NCI-H510A treated with DMSO at 0.1 percent for 48 hours (cell line): ENCODE measurements at places on chromosomes 2 and 18.

DNA sequence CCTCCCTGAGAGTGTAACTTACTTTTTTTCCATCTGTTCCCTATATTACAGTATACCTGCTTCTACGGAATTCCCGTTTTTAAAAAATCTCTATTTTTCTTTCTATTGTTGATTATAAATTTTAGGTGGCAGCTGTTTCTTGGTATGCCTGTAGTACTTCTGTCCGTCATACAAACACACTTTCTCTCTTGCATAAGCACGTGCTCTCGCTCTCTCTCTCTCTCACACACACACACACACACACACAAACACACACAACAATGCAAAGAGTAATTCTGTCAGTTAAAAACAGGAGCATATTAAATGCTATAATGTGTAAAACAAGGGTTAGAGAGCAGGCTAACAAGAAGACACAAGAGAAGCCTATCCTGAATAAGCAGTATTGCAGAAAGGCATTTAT, 140.5 kb downstream of the THADA start:
- no peak for DNase-seq

- DNase-seq, result no peak
Observed at GRCh38 chr2:155917380-155917779, 415.1 kb downstream of the NR4A2 start.

- DNase-seq, result no peak
Observed at GRCh38 chr2:24586955-24587354, 95.9 kb downstream of the NCOA1 start.

- DNase-seq, result no peak
Observed at GRCh38 chr2:98470851-98471255, 26.2 kb downstream of the INPP4A start.

DNA sequence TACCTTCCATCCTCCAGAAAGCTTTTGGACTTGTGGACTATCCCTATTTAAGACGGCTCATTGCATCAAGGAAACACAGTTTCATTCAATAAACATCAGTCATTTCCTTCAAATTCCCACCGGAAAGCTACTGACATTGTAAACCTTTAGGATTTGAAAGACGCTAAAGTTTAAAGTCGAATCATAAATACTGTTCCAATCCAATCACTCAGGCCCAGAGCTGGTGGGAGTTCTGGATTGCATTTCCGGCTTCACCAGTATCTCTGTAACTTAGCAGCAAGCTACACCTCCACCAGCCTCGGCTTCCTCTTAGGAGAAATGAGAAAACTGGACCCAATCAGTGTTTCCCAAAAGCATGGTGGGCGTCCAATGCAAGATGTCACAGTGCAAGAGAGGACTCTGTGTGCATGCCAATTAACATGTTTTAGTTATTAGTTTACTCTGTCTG, 1.6 kb downstream of the WDFY1 start:
- no peak for DNase-seq

DNA sequence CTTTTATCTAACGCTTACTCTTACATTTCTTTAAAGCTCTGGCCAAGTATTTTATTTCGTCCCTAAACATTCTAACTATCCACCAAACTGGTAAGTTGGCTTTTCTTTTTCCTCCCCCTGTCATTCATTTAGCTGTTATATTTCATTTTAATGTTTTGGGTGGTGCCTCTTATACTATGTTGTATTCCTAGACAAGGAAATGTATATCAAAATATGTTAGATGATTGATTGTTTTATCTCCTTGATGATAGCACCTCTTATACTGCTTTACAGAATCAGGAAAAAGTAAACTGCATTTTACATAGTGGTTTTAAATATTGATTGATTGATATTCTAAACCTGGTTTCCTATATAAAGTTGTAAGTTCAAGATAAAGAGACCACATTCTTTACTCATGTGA, 23.9 kb downstream of the C18orf54 start:
- no peak for DNase-seq

GRCh38 chr2:15331787-15332186, 229.3 kb downstream of the NBAS start:
- no peak for DNase-seq

DNA sequence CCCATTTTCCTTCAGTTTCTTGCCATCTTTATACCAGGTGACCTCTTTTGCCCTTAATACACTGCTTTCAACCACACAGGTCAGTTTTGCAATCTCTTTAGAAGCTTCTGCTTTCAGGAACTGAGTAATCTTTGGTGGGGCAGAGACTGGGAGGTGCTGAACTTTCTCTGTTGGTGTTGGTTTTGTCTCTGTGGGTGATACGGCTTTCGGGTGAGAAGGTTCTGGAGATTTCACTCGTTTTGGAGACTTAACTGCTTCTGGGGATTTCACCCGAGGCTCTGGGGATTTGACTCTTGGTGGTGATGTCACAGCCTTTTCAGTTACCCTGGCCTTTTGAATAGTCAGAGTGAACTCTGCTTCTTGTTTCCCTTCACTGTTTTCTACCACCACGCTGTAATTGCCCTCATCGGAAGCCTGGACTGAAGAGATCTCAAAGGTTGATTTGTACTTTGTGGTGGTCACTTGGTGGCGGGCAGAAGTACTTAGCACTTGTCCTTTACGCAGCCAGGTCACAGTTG, 50.4 kb downstream of the PLEKHA3 start:
- no peak for DNase-seq

GRCh38 chr2:128401680-128402079, 83.0 kb upstream of the HS6ST1 start:
- no peak for DNase-seq

- no peak for DNase-seq
Observed at GRCh38 chr2:42754776-42755140, 9.2 kb downstream of the OXER1 start.

DNA sequence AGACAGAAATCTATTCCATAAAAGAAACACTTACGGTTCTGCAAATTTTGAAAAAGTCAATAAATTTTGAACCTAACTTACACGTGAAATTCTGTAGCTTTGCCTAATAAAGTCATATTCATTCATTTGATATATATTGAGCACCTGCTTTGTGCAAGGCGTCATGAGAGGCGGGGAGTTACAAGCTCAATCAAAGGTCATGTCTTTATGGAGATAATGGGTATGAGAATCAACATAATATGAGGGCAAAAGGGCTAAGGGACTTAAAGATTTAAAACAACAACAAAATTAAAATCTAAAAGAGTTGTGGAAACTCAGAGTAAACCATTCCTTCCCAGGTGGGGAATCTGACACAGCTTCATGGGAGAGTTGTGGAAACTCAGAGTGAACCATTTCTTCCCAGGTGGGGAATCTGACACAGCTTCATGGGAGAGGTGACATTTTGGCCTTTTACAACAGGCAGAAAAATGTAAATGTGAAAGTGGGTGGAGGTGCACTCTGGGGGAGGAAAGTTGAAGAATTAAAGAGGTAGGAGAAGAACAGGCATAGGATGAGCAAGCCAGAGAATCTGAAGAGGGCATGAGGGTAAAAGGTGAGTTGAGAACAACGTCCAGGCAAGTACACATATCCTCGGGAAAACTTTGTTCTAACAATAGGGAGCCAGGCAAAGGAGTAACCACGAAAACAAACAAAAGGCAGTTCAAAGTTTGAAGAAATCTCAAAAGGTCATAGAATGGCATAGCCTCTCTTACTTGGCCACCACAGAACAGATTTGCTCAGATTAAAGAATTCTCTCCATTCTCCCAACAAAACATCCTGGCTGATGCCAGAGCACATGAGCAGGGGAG, 49.5 kb upstream of the CD226 start:
- no peak for DNase-seq

DNA sequence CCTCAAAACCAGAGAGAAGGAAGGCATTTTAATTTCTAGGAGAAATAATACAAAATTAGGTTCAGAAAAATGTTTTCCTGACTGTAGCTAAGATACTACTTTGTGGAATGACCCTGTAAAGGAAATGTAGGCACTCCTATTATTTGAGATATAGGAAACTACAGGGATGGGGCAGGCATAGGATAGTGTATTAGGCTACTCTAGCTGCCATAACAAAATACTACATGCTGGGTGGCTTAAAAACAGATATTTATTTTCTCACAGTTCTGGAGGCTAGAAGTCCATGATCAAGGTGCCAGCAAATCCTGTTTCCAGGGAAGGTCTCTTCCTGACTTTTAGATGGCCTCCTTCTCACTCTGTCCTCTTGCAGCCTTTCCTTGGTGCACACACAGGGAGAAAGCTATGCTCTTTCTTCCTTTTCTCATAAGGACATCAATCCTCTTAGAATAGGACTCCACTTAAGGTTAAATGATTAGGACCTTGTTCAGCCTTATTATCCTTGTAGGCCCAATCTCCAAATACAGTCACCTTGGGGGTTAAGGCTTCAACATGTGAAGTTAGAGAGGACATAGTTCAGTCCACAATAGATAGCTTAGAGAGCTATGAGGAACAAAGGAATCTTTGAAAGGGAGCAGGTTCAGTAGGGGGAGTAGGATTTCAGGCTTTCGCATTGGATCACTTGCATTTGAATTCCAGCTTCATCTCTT, 14.0 kb upstream of the CAVIN2 start:
- DNase-seq, result no peak

- DNase-seq, result no peak
Observed at GRCh38 chr2:231627384-231628120, 34.9 kb downstream of the TEX44 start.

DNA sequence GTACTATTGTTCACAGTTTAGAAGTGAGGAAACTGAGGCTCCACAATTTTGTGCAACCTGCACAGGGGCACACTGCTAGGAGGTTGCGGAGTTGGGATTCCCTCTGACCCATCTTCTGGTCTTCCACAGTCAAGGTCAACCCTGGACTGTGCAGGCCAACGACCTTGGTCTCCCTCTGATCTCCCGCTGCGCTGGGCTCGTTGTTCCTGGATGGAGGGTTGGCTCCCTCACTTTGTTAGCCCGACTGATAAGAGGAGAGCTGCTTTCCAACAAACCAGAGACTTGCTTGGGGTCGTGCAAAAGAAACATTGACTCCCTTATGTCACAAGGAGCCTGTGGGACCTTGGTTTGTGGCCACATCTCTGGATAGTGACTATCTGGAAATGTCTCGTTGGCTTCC, 187.6 kb downstream of the MYCN start:
- DNase-seq, result no peak

GRCh38 chr2:16323551-16324543, 341.8 kb downstream of the CYRIA start:
- no peak for DNase-seq

DNA sequence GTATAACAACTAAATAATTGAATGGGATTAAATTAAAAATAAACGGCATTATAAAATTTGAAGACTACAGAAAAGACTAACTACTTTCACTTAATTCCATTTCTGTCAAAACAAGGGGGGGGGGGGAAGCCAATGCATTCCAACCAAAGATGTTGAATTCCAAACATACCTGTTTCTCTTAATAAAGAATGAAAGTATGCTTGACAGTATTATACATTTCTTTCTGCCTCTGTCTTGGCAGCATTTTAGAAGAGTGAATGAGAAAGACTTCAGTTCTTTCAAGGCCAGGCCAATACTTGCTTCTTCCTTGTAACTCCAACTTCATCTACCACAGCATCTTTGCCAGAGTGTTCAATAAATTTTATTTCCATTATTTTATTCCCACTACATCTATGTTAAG, 65.9 kb downstream of the PDE11A start:
- no peak for DNase-seq

DNA sequence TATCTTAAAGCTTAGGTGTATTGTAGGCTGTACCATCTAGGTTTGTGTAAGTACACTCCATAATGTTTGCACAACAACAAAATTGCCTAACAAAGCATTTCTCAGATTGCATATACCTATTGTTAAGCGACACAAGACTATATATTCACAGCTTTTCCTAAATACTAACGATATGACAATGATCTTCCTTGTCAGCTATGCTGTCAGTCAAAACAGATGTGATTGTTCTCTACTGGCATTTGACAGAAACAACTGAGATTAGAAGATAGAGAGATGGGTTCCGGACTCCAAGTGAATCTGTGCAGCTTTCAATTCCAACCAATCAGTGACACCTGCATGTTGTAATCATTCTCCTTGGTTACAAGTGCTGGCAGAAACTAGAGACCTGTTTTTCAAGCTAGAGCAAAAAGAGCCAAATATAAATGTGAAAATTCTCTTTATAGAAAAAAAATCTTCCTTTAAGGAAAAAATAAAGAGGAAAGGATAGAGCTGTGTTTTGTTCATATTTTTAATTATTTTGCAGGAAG, 1232.3 kb upstream of the SLC39A10 start:
- DNase-seq, result peak; percentile 7

DNA sequence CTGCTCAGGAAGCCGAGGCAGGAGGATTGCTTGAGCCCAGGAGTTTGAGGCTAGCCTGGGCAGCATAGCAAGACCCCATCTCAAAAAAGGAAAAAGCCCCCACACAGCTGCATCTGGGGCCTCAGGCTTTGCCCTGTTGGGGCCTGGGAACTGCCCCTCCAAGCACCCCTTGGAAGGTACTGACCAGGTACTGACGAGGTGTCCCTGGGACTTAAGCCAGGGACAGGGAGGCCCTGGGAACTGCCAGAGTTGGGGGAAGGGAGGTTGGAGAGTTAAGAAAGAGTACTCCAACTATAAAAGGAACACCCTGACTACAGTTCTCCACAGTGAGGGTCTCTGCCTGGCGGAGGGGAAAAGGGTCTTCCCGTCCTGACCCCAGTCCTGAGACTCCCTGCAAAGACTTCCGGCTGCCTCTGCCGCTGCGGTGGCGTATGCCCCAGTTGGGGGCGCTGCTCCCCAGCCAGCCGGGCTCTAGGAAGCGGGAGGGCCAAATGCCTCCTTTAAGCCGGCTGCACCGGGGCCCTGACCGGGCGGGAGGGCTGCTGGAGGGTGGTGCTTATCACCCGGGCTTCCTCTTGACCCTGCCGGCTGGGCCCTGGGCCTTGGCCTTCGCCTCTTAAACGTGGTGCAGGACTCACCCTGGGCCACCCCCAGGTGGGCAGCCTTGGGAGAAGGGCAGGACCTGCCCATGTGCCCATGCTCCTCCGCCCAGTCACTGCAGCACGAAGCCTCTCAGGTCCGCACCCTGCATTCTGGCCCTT, 12.8 kb downstream of the SLC30A3 start:
- peak; percentile 8 for DNase-seq

- DNase-seq, result no peak
Observed at GRCh38 chr2:66579186-66580126, 144.5 kb downstream of the MEIS1 start.

DNA sequence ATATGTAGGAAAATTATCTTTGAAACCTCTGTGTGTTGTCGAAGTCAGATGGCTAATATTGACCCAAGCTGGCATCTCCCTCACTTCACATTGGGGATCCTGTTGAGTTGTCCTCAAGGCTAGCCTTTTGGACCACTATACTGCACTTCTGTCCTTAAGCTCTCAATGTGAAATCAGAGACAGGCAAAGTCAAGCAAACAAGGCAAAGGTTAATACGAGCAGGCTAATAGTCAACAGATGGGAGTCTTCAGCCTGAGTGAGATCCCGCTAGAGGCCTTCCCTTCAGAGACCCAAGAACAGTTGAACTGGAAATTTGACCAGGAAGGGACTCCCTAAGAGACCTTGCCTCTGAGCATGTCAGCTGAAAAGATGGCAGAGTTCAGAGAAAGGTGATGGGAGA, 475.4 kb downstream of the PARD3B start:
- DNase-seq, result no peak

- no peak for DNase-seq
Observed at GRCh38 chr2:191938779-191939178, 91.9 kb upstream of the CAVIN2 start.

- DNase-seq, result no peak
Observed at GRCh38 chr2:157404363-157404762, 39.5 kb downstream of the CYTIP start.

GRCh38 chr2:210458395-210458794, 18.2 kb downstream of the LANCL1 start:
- no peak for DNase-seq

- DNase-seq, result peak; percentile 35
Observed at GRCh38 chr18:50009773-50010335, 185.1 kb downstream of the MYO5B start.
